Stimulated activated CD8-positive, alpha-beta memory T cell treated with anti-CD3 and anti-CD28 coated beads, Interleukin-7, amount 100 ng/mL, for 1 hour (primary cell): ENCODE measurements at places on chromosomes 1 and 21.

DNA sequence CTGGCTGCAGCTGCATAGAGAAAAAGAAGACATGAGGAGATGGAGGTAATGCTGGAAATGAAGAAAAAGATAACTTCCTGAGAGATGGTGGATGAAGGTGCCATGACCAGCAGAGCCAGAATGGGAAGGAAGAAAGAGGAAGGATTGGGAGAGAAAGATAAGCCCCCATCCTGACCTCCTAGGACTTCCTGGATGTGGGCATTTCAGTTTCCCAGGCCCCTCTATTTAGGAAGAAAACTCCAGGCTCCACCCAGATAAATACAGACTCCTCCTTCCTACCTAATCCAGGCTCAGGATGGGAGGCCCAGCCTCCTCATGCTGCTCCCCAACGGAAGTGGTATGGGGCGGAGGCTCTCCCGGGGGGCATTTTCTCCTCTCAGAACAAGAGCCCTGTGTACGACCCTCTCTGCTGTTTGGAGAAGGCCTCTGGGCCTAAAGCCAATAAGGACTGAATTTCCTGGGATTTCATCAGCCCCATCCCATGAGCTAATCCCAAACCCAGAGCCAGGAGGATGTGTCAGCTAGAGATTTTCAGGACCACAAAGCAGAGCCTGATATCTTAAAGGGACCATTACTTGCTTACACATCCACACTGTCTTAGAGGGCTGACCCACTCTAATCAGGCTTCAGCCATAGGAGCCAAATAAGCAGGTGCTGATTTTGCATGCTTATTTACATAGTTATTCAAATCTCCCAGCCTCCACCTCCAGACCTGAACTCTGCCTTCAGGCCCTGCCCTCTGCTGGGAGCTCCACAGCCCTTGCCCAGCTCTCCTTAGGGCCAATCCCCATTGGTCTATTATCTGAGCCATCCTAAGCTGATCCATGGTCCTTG is 5.1 kb upstream of the ARHGEF2 start:
- DNase-seq, result no peak

- no peak for DNase-seq
Measured at GRCh38 chr1:206922524-206922923, 783 bp upstream of the FCMR start.

DNA sequence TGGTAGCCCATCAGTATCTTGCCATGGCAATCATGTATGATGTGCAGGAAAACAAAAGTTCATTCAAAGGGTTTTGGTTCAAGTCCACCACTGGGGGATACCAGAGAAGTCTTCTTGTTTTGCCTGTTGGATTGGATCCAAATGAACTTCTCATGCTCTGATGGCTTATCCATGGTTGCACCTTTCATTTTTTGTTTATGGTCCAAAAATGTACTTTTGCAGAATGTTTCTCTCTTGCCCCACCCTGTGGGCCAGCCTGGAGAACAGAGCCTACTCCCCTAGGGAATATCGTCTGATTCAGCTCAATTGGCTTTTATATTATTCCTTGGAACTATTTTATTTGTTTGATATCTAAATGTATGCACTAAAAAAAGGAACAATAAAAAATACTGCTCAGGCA is 20.1 kb upstream of the CLCA1 start:
- no peak for DNase-seq

GRCh38 chr1:44227211-44227610 is 13.9 kb downstream of the DMAP1 start:
- DNase-seq, result no peak

- no peak for DNase-seq
Measured at GRCh38 chr1:109776206-109776835, 12.6 kb upstream of the EPS8L3 start.

DNA sequence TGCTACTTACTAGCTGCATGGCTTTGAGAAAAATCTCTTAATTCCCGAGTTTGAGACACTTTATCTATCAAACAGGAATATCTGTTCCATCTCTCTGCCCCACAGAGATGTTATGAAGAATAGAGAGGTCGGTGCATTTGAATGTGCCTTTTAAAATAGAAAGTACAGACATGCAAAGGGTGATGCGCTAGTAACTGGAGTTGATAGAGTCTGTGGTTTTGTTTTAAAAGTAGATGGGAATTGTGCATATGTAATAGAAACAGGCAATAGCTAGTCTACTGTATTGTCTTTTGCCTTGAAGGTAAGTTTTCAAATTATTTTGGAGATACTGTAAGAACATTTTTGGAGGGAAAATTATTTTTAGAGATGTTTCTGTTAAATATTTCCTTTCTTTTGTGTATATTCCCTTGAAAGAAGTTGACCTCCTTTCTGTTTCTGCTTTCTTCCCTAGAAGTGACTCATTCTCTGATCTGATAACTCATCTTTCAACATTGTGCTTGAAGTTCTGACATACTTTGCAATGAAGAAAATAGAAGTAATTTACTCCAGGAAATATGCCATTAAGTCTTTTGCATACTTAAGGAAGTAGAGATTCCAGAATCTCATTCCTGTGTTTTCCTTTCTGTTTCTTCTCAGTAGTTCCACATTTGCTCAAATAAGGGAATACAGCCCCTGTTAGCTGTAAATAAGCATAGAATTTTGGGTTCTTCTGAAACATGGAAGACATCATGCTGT is 151.6 kb downstream of the SDCCAG8 start:
- no peak for DNase-seq
